ENCODE measurements at places on chromosomes 3 and 15. TPM values are rescaled to one million over a fixed set of nuclear protein-coding genes. Genes with fewer than 3 reads are reported as not detected.

The ST3GAL6 gene
- total RNA-seq = 0.89 TPM

The ESYT3 gene
- not detected for total RNA-seq

The GOLGA8G gene
- not detected for total RNA-seq

- no peak for DNase-seq
These were observed 6.6 kb downstream of the RBP1 start for GRCh38 chr3:139532976-139533375.

GRCh38 chr15:99963096-99963825, 230.0 kb upstream of the LYSMD4 start:
- no peak for DNase-seq

DNA sequence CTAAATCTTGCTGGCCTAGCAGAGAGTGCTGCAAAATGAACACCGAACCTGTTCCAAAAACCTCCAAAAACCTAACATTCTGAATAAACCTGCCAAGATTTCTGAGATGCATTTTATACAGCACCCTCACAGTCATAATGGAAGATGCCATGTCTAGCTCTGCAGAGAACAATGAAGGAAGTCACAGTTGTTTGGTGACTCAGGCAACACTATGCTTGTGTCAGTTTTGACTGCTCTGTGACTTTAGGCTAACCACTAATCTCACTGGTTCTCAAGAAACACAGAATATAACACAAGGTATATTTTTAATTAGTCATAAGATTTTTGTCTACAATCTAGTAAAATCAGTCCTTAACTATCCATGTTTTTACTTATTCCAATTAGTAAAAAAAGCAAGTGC, 606.6 kb downstream of the TBL1XR1 start:
- no peak for DNase-seq

DNA sequence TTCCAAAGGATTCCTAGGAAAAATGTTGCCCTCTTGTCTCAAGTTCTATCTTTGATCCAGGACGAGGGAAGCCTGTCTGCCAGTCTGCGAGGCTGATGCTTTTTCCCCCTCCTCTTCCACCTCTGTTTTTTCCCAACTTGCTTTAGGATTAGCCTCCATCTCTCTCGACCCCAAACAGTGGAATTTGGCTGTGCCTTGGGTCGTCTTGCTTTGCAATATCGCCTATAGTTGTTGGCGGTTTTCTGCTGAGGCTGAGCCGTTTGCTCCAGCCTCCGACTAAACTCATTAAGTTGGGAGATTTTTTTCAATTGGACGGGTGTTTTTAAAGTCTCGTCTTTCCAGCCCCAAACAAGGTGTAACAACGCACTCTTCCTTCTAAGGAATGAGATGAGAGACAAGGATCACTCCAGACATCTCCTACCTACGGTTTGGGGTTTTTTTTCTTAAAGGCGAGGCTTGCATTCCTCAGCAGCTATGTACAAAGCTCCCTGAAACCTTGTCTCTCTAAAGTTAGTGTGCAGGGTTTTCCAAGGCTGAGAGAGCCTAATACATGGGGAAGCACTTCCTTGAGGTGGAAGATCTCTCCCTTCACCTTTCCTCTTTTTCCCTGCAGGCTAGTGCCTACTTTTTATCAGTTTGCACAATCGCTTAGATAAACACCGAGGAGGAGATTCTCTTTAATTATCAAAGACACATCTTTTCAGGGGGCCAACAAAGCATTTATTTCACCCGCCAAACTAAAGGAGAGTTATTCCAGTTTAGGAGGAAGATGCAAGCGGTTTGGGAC, 4.8 kb upstream of the NR2F2 start:
- DNase-seq = no peak

DNA sequence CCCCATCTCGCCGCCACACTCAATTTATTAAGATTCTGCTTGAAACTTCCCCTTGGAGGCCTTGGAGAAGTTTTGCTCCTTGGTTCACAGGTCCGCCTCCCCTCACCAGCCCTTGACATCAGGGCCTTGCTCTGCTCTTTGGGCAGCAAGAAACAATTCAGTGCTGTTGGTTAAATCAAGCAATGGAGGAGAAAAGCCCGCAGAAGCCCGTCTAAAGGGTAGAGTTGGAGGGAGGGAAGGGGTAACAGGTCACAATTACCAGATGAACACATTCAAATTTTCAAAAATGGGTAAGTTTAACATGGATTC, 429 bp downstream of the PARP9 start:
- DNase-seq = no peak

DNA sequence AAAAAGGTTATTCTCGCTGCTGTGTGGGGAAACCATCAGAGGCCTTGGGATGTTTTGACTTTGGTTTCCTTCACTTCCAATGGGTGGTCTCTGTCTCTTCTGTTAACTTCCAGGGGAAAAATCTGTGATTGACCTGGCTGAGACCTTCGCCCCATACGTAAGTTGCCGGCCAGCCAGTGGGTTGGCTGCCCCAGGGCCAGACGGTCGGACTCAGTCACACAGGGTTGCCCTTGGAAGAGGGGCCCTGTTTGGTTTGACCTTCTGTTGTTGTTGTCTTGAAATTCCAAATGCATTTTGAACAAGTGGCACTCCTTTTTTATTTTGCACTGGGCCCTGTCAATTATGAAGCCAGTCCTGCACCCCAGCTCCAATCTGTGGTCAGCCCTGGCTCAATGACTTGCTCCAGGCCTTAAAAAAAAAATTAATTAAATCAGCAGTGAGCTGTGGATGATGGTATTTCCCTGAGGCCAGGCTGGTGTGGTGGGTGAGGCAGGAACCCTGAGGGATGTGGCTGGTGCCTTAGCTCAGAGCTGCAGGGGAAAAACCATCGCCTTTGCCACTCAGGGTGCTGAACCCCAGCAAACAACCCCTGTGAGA, 4.5 kb downstream of the FAM107A start:
- DNase-seq = no peak

GRCh38 chr15:80804970-80805495, 25.9 kb downstream of the CEMIP start:
- DNase-seq = no peak

DNA sequence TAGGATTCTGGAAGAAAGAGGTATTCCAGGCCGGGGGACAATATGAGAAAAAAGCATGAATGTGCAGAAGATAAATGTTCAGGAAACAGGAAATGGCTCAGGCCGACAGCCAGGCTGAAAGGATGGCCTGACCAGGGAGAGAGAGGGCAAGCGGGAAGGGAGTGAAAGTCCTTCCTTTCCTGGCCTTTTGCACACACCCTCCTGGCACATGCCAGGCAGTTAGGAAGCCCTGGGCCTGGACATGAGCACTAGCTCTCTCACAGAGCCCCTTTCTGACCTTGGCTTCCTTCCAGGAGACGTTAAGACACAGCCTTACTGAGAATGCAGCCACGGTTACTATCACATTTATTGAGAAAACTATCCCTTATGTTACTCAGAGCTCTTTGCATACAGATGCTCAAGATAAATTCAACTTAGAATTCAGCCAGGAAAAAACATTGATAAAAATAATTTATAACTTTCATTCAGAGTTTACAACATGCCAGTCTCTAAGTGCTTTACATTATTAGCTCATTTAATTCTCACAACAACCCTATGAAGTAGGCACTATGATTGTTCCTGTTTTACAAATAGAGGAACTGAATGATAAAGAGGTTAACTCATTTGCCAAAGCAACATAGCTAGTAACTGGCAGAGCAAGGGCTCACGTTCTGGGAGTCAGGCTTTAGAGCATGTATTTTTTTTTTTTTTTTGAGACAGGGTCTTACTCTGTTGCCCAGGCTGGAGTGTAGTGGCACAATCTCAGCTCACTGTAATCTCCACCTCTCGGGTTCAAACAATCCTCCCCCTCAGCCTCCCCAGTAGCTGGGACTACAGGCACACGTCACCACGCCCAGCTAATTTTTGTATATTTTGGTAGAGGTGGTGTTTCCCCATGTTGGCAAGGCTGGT, 39.4 kb upstream of the SMAD3 start:
- DNase-seq = no peak

DNA sequence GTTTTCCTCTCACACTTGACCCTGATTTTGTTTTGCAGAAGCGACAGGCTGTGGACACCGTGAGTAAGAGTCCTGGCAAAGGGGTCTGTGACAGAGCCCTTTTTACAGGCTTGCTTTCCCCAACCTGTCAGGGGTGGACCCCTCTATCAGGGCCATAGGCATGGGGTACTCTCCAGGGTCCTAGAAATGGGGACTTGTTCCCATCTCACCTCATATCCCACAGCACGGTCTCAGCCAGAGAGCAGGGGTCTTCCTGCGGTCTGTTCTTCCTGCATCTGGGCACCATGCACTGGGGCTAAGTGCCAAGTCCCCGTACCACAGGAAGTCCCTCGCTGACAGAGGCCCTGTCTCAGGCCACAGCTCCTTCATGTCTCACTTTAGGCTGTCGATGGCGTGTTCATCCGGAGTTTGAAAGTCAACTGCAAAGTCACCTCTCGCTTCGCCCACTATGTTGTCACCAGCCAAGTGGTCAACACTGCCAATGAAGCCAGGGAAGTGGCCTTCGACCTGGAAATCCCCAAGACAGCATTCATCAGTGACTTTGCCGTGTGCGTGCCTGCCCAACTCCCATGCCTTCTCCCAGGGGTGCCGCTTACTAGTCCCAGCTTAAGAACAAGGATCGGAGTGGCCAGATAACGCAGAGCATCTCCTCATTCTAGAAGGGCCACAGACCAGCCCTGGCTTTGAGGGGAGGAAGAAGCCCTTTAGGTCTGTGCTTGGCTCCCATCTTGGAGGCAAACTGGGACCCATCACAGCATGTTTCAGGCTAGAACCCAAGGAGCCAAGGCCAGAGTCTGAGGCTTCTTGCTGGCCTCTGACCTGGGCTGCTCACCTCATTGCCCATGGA, 783 bp downstream of the ITIH1 start:
- DNase-seq = no peak

All from CD4-positive, CD25-positive, alpha-beta regulatory T cell (primary cell).